ENCODE measurements at places on chromosomes 7 and 10.

- no peak for DNase-seq
These were observed 155.3 kb downstream of the PLXDC2 start for GRCh38 chr10:19971343-19972052.

DNA sequence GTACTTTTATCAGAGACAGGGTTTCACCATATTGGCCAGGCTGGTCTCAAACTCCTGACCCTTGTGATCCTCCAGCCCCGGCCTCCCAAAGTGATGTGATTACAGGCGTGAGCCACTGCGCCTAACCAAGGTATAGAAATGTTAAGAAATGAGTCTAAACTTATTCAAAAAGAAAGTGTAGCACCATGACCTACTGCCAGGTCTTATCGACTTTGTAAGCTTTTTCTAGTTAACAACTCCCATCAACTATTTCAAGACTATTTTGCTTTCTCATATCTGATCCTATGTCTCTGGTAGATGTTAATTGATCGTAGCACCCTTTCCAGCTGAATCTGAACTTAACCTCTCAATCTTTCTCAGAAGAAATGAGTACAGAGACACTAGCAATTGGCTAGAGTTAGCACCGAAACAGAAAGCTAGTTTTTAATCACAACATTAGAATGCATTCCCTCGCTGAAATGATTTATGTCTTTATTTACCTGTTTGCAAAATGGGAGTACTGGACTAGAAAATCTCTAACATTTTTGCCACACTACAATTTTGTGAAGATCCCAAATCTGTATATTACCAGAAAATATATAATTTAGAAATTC lies 114.0 kb upstream of the HGF start:
- no peak for DNase-seq

- no peak for DNase-seq
These were observed 72.1 kb upstream of the INHBA start for GRCh38 chr7:41774966-41775365.

DNA sequence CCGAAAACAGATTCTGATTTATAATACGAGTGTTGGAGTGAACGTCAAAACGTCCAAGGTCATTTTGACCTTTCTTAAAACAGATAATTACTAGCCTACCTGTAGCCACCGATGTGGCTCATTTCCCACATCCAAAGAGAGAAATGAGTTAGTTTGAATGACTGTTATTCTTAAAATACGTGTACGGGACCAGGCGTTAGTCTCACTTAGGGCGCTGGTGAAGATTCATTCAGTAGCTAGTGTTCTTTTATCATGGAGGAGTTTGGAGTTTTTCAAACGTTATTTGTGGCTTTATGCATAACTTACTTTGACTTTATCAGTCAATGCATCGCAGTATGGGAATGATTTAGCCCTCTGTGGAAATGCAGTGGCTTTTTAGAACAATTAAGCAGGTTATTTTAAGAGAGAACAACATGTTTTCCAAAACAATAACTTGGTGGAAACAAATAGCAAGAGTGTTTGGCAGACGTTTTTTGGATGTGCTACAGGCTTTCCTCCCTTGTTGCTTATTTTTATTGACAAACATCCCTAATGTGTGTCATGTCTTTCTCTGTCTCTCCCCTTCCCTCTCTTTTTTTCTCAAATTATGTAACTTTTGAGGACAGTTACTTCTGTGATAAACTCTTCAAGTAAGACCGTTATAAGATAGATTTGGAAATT lies 1.6 kb downstream of the BICC1 start:
- DNase-seq = no peak

DNA sequence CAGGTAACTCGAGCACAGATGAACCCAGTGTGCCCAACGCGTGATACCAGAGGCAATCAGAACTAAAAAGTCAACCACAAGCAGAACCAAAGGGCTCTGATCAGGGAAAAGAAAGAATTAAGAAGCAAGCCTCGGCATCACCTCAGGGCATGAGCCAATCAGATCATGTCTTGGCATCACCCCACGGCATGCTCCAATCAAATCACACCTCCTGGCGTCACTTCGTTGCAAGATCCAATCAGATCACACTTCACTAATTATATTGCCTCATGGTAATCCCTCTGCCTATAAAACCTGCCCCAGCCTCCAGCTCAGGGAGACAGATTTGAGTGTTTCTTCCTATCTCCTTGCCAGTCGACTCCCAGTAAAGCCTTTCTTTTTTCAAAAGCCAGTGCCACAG lies 46.8 kb downstream of the TYW1B start:
- peak; percentile 26 for DNase-seq

DNA sequence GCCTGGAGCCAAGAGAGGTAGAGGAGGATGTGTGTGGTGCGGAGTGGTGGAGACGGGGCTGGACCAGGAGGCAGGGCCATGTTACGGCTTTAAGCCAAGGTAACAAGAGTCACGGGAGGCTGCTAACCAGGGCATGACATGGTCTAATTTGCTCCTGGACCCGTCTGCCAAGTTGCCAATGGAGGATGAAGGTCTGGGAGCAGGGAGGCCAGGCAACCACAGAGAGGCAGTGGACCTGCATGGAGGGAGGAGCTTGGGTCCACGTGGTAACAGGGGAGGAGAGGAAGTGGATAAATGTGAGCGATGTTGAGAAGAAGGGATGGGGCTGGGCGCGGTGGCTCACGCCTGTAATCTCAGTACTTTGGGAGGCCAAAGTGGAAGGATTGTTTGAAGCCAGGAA lies 31.0 kb downstream of the SRRM3 start:
- DNase-seq = peak; percentile 31

GRCh38 chr10:86600296-86600695 lies 54.1 kb upstream of the OPN4 start:
- DNase-seq = no peak

DNA sequence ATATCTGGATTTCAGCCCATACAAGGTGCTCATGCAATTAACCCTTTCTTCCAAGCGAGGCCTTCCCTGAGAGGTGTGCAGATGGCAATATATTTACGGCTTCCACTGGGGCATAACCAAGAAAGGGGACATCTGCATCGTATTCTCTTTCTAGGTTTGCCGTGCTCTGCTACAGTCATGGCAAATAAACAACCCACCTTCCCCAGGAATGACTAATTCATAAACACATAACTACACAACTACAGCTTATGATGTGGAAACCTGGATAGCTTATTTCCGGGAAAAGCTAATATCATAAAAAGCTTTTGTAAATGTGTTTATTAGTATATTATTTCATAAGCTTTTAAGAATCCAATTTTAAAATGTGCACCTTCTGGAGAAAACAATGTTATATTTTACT lies 120.0 kb downstream of the CAMK1D start:
- no peak for DNase-seq

- no peak for DNase-seq
These were observed 30.3 kb downstream of the OAT start for GRCh38 chr10:124388476-124388822.

- DNase-seq = no peak
These were observed 71.8 kb upstream of the LOXL4 start for GRCh38 chr10:98339799-98340198.

- DNase-seq = no peak
These were observed 126.5 kb downstream of the FANK1 start for GRCh38 chr10:126022841-126023240.

DNA sequence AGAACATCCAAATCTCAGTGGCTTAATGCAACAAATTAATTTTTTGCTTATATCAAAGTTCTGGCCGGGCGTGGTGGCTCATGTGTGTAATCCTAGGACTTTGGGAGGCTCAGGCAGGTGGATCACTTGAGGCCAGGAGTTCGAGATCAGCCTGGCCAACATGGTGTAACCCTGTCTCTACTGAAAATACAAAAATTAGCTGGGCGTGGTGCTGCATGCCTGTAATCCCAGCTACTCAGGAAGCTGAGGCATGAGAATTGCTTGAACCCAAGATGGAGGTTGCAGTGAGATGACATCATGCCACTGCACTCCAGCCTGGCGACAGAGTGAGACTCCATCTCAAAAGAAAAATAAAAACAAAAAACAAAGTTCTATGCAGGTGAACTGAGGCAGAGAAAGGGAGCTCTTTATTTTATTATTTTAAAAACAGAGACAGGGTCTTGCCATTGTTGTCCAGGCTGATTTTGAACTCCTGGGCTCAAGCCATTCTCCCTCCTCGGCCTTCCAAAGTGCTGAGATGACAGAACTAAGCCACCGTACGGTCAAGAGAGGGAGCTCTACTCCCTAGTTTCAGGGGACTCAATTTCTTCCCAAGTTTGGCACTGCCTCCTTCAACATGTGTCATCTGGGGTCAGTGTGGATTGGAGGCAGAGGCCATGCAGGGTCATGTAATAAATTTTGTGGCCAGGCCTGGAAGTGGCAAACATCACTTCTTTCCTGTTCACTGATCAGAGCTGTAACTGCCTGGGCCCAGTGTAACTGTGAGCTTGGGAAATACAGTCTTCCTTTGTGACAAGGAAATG lies 2.4 kb downstream of the ADCK2 start:
- peak; percentile 81 for DNase-seq

- no peak for DNase-seq
These were observed 20.3 kb upstream of the DNA2 start for GRCh38 chr10:68492118-68492517.

GRCh38 chr10:60425392-60426110 lies 35.9 kb upstream of the ANK3 start:
- no peak for DNase-seq

GRCh38 chr10:45308707-45309106 lies 6.7 kb downstream of the OR13A1 start:
- peak; percentile 37 for DNase-seq

DNA sequence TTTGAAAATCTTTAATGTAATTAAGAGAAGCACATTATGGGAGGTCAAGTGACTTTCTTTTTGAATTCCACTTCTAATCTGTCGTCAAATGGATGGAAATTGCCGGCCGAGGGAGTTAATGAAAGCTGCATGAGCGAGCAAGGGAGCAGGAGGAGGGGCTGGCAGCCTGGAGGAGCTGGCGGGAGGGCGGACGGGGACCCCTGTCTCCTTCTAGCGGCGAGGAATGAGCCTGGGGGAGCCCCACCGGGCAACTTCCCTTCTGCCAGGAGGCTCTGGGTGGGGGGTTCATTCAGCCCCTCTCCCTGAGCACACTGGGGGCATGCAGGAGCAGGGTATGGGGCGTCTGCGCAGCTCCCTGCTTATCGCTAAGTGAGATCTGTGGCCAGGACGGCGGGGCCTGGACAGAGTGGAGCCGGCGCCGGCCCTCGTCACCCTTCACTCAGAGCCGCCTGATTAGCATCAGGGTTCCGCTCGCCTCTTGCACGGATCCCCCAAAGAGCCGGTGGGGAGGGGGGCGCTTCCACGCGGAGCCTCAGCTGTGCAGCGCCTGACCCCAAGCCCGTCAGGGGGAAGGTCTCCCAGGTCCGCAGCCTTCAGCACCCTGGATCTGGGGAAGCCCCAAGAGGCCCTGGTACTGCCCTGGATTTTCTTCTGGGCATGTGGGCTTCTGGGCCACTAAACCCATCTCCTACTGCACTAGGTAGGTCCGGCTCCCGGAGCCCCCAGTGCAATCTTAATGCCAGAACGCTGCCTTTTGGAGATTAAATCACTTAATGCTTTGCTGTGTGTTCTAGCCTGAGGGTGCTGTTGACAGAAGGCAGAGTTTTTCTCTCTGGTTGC lies 680.8 kb downstream of the LRMDA start:
- DNase-seq = peak; percentile 62

Measured in mesendoderm (in vitro differentiated cells).